Uterine smooth muscle cell (primary cell): ENCODE measurements at places on chromosomes 3 and 15. TPM values are rescaled to one million over a fixed set of nuclear protein-coding genes. Genes with fewer than 3 reads are reported as not detected.

The GCSAM gene
- total RNA-seq: not detected in 2 replicates

The SNX22 gene
- total RNA-seq: 0.33 and 0.87 TPM in 2 replicates

The ADGRG7 gene
- 1.1 and 49.1 TPM in 2 replicates for total RNA-seq

The OR5H6 gene
- not detected in 2 replicates for total RNA-seq

The HHATL gene
- not detected in 2 replicates for total RNA-seq

The ATP10A gene
- total RNA-seq: 0.66 and 2.9 TPM in 2 replicates

The DUOX2 gene
- total RNA-seq: under 0.01 TPM in 1 of 2 replicates, not detected in the other

The PPP1R14D gene
- total RNA-seq: not detected in 2 replicates

The GXYLT2 gene
- total RNA-seq: 6.1 and 16.1 TPM in 2 replicates

The BCHE gene
- total RNA-seq: 8.2 and 13.4 TPM in 2 replicates

The ADAMTS17 gene
- total RNA-seq: 0.11 and 0.25 TPM in 2 replicates

The THSD4 gene
- total RNA-seq: 63.7 and 146 TPM in 2 replicates

The SENP7 gene
- 13.9 and 14.7 TPM in 2 replicates for total RNA-seq

The MAGEL2 gene
- total RNA-seq: under 0.01 and 0.25 TPM in 2 replicates

The CHRM5 gene
- 0.75 TPM in 1 of 2 replicates, not detected in the other for total RNA-seq

The GOLGA8J gene
- total RNA-seq: under 0.01 and 0.11 TPM in 2 replicates

The HIGD2B gene
- not detected in 2 replicates for total RNA-seq

The LRRC31 gene
- not detected in 2 replicates for total RNA-seq

The MEX3B gene
- 2.2 and 6.4 TPM in 2 replicates for total RNA-seq

The TMEM108 gene
- total RNA-seq: under 0.01 and 0.12 TPM in 2 replicates

The TXNRD3 gene
- total RNA-seq: 8.6 and 10.2 TPM in 2 replicates

The P2RY1 gene
- total RNA-seq: 0.75 and 1.1 TPM in 2 replicates

The LTF gene
- under 0.01 TPM in 1 of 2 replicates, not detected in the other for total RNA-seq

The ZIC4 gene
- not detected in 2 replicates for total RNA-seq

The ANKUB1 gene
- not detected in 2 replicates for total RNA-seq

The ZFAND6 gene
- 139 and 205 TPM in 2 replicates for total RNA-seq

The WDR53 gene
- 7.7 and 9.5 TPM in 2 replicates for total RNA-seq

The CACNA2D2 gene
- under 0.01 TPM in 2 replicates for total RNA-seq

The TRAT1 gene
- total RNA-seq: 0.11 TPM in 1 of 2 replicates, not detected in the other

The KIAA1143 gene
- total RNA-seq: 17.4 and 19.5 TPM in 2 replicates

The CHDH gene
- total RNA-seq: 0.44 and 0.62 TPM in 2 replicates

The IQCF2 gene
- total RNA-seq: not detected in 2 replicates

The FBLN2 gene
- total RNA-seq: 18.0 and 113 TPM in 2 replicates

The POMGNT2 gene
- total RNA-seq: 14.2 and 15.9 TPM in 2 replicates

The GOLGA6D gene
- 0.12 TPM in 1 of 2 replicates, not detected in the other for total RNA-seq

The RTP1 gene
- total RNA-seq: not detected in 2 replicates

The SSUH2 gene
- 0.11 and 0.25 TPM in 2 replicates for total RNA-seq

The LMLN gene
- 10.0 and 11.5 TPM in 2 replicates for total RNA-seq

The CASR gene
- not detected in 2 replicates for total RNA-seq

The PLEKHO2 gene
- total RNA-seq: 15.8 and 16.9 TPM in 2 replicates

The KLF15 gene
- total RNA-seq: 1.5 and 3.4 TPM in 2 replicates
